Pulmonary artery endothelial cell (primary cell): ENCODE measurements at places on chromosomes 3 and 15. TPM values are rescaled to one million over a fixed set of nuclear protein-coding genes. Genes with fewer than 3 reads are reported as not detected.

Gene SLC38A3
- total RNA-seq: 0.07 TPM in 1 of 2 replicates, not detected in the other

Gene TBC1D23
- 39.8 and 40.7 TPM in 2 replicates for total RNA-seq

Gene CHST13
- not detected in 2 replicates for total RNA-seq

Gene CPNE9
- not detected in 2 replicates for total RNA-seq

Gene GUCA1C
- total RNA-seq: not detected in 2 replicates

Gene ZNF639
- 47.3 and 50.6 TPM in 2 replicates for total RNA-seq

Gene HAUS2
- 37.9 and 45.0 TPM in 2 replicates for total RNA-seq

Gene BCL2A1
- total RNA-seq: 0.21 and 2.1 TPM in 2 replicates

Gene P2RY1
- 2.4 and 3.5 TPM in 2 replicates for total RNA-seq

DNA sequence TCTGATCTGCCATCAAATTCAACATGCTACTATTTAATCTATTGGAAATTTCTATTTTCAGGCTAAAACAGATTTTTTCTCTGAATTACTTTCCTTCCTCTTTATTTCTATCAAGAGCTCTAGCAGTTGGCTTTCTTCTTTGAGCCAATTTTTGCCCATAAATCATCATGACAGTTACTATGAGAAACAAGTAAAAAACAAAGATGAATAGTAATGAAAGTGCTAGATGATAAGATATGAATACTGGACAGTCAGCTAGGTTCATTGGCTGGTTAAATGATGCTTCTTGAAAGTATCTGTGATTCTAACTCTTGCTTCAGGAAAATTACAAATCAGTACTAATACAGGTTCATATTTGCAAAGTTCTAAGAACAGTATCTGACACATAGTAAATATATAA, 38.6 kb upstream of the NANOGP8 start:
- DNase-seq: no peak

GRCh38 chr3:53231532-53232511, 24.0 kb downstream of the TKT start:
- DNase-seq: no peak

GRCh38 chr15:26890988-26891387, 24.1 kb downstream of the GABRA5 start:
- DNase-seq: no peak

- no peak for DNase-seq
These were observed 11.0 kb upstream of the FBLN2 start for GRCh38 chr3:13537909-13538296.

GRCh38 chr3:116678853-116679252, 30.7 kb upstream of the TUSC7 start:
- DNase-seq: no peak

DNA sequence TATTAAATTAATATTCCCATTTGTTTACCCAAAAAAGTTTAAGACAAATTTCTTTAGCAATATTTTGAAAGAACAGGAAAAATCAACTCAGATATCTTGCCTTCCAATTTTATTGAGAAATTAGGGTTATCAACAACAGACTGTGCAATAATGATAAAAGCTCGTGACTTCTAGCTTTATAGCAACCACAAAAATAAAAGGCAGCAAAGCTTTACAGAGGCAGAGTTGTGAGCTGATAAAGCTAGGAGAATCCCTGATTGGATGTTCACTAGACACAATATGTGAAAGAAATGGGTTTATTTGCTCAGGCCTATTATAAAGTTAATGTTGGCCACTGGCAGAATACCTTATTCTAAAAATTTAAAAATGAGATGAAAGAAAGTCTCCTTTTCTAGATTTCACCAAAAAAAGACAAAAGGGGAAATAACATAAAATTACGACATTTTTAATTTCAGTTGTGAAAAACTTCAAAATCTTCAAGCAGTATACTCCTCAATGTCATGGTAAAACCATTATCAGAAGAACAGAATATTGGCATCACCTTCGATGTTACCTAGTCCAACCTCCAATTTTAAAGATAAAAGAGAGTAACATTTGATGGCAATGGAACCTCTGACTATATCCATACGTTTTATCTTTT, 2.8 kb downstream of the VPS13C start:
- no peak for DNase-seq

DNA sequence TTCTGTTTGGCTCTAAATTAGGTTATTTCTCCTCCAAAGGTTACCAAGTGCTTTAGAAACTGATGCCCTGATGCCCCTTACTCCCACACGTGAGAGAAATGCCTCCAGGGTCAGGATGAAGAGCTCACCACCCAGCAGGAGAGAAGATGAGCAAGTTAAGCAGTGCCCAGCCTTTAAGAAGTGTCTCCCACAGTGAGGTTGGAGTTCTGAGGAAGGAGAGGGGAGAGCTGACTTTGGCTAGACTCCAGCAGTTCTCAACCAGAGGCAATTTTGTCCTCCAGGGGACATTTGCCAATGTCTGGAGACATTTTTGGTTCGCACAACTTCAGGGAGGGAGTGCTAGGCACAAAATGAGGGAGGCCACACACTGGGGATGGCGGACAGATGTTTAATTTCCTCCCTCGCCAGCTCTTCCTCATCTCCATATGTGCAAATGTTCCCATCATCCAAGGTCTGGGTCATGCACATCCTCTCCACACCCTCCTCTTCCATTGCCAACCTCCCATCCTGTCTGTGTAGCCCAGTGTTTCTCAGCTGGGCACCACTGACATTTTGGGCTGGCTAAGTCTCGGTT, 50.6 kb upstream of the SLC7A14 start:
- no peak for DNase-seq

- DNase-seq: no peak
These were observed 32.6 kb downstream of the TMOD2 start for GRCh38 chr15:51783967-51784366.

DNA sequence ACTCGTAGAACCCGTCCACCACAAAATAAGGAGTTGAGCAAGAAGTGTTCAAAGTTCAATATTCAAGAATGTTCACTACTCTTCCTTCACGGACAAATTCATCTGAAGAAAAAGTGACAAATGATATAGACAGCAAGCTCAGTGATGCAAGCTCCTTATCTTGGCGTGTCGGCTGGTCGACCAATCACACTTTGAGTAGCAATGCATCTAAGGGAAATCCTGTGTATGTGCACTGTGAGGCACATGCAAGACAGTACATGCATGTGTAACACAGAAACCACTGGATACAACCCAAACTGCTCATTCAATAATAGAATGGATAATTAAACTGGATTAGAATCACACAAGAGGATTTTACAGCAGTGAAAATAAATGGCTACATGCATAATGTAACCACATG, 64.4 kb upstream of the CSPG5 start:
- no peak for DNase-seq

DNA sequence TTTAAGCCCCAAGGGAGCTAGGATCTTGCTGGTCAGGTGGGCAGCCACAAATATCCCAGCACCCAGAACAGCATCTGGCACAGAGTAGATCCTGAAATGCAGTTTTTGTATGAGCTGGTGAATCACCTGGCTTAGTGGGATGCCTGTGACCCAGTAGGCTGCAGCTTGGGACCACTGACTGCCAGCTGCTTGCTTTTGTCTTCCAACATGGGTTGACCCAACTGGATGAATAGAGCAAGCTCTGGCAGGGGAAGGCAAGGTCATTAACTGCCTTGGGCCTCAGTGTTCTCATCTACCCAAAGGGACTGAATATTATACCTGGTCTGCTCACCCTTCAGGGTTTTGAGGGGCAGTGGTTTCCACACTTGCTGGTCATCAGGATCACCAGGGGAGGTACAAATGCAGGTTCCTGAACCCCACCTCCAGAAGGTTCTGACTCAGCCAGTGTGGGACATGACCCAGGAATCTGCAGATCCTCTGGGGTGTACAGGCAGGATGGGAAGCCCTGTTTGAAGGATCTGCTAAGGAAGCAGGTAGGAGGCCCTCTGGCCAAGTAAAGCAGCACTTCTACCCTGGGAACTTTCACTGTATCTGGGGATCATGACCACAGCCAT, 55.4 kb downstream of the ITGA11 start:
- DNase-seq: no peak

DNA sequence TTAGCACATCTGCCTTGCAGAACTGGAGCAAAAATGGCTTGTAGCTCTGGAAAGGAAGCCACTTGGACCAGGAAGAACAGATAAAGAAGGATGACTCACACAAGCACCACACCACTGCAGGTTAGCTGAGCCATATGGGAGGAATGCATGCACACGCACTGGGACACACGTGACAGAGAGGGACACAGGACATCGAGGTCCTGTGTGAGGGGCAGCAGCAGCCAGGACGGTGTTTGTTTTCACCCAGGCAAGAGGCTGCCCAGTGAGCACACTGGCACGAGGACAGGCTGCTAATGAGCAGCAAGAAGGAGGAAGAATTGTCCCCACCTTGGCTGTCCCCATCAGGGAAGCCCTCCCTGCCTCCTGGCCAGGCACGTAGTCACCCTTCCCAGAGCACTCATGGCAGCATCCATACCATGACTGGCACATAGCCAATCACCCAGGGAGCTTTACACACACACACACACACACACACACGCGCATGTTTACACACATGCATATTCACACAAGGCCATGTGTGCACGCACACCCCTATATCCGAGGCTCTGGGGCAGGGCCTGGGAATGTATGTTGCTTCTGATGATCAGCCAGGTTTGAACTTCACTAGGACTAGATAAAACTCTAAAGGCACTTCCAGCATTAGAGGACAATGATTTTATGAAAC, 24.0 kb upstream of the SPTBN5 start:
- peak; percentile 56 for DNase-seq

DNA sequence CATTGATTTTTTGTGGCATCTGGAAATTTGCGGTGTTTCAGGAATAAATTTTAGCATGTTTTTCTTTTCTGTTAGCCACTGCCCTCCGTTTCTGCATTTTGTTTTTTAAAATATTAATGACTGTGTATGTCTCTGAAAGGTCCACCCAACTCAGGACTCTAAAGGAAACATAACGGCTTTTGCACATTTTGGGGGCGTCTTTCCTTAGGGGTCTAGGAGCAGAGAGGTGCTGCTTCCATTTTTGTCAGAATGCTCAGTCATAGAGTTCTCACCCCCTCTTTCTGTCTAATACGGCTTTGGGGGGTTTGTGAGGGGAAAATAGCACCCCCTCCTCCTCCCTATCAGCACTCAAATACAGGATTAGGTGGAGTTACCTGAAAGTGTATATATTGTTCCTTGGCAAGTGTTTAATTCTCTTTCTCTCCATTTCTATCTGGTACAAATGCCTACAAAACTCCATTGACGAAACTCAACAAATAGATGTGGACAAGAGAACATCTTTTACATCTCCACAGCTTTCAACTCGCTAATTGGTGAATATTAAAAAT, 219.4 kb downstream of the MEIS2 start:
- DNase-seq: no peak

DNA sequence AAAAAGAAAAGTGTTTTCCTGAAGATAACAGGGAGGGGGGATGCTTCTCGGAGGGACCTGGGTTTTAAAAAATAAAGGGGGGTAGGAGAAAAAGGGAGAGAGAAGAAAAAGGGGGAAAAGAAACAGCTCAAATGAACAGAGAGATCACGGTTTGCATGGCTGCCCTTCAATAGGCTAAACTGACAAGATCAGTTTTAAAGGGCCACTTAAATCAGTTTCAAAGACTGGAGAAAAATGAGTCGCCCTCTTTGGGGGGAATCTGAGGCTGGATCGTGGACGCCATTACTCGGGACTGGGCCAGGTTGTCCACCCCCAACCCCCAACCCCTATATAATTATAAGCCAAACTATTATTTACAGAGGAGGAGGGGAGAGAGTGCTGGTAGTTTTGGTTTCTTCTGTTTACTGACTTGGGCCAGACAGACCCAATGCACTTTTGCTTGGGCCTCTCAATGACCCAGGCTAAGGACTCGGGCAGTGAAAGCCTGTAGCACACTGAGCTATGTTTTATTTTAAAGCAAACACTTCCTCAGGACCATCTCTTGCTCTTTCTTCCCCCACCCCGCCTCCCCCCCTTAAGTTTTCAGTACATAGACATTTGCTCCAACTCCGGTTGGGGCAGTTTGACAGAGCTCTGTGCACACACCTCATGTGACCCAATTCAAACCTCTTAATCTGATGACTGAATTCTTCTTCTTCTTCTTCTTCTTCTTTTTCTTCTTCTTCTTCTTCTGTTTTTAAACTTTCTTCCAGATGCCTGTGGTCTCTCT, 6.3 kb downstream of the NR2F2 start:
- no peak for DNase-seq

GRCh38 chr3:171729452-171730334, 80.6 kb downstream of the PLD1 start:
- no peak for DNase-seq

- no peak for DNase-seq
These were observed 90.7 kb downstream of the RTP4 start for GRCh38 chr3:187458921-187459320.

DNA sequence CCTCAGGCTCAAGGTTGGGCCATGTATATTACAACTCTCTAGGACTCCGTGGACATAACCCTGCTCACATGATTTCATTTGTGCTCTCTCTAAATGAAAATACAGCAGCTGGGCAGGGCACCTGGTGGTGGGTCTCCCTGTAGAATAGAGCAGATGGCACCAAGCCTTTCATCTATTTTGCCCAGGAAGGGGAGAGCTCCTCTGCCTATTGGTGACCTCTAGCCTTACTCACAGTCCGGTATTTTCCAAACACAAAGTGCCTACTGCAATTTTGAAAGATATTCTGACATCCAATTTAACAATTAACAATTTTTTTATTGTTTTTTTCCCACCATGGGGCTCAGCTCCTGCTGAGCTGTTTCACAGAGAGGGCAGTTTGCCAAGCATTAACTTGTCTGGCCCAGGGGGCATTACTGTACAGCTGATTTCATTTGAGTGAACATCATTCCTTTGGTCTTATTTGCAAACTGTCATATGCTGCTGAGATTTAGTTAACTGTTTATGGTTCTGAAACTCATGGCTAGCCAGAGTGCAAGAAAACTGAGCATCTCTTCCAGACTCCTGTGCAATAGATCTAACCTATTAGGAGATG, 474.0 kb downstream of the EPHB1 start:
- DNase-seq: no peak

GRCh38 chr15:56490461-56490860, 25.5 kb upstream of the MNS1 start:
- DNase-seq: no peak

GRCh38 chr3:157551961-157552360, 48.7 kb upstream of the VEPH1 start:
- DNase-seq: no peak

DNA sequence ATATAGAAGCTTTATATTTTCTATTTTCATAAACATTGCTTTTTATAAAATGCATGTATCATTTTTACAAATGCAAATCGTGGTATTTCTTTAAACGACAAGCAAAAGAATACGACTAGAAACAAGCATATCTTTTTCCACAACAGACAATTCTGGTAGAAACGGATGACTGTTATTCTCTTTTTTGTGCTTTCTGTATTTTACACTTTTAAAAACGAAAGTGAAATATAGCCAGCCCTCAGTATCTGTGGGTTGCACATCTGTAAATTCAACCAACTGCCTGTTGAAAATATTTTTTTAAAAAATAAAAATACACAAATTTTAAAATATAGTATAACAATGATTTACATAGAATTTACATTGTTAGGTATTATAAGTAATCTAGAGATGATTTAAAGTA, 61.3 kb downstream of the PRTG start:
- DNase-seq: no peak
